A549 treated with CORT108297 at 1 μM for 4 hours (cell line): ENCODE measurements at places on chromosomes 5 and 9. TPM values are rescaled to one million over a fixed set of nuclear protein-coding genes. Genes with fewer than 3 reads are reported as not detected.

Gene CFAP77
- 0.06 to 0.24 TPM (median 0.22 TPM) in 3 of 5 replicates, not detected in the others for total RNA-seq

Gene GFI1B
- 0.03 to 0.14 TPM (median 0.12 TPM) in 3 of 5 replicates, not detected in the others for total RNA-seq

Gene BOD1
- total RNA-seq, result 67.7 to 70.3 TPM (median 68.4 TPM) in 5 replicates

Gene MORN5
- total RNA-seq, result not detected in 5 replicates

Gene ERBIN
- 19.6 to 38.4 TPM (median 22.6 TPM) in 5 replicates for total RNA-seq

Gene FOXD1
- 12.2 to 19.5 TPM (median 17.4 TPM) in 5 replicates for total RNA-seq

Gene CCNJL
- total RNA-seq, result 11.0 to 15.4 TPM (median 13.6 TPM) in 5 replicates

Gene CCL27
- 0.15 to 0.21 TPM (median 0.16 TPM) in 3 of 5 replicates, not detected in the others for total RNA-seq

Gene CYLC2
- total RNA-seq, result not detected in 5 replicates
